ENCODE measurements at places on chromosomes 4 and X. TPM values are rescaled to one million over a fixed set of nuclear protein-coding genes. Genes with fewer than 3 reads are reported as not detected.
A peak's percentile ranks its signal among the peaks of the same experiment; 100 is the strongest.

DNA sequence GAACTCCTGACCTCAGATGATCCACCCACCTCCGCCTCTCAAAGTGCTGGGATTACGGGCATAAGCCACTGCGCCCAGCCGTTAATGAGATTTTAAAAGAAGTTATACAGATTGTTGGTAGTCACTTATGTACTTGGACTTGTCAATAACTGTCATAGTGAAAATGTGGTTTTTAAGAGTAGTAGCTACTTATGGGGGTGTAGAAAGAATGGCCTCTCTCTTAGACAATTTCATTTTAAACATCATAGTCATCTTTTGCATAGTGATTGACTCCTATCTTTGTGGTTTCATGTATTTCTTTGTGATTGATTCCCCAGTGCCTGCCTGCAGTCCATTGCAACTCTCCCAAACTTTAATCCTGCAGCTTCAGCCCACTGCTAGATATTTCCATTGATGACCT is 17.4 kb downstream of the FAM199X start:
- DNase-seq: no peak

DNA sequence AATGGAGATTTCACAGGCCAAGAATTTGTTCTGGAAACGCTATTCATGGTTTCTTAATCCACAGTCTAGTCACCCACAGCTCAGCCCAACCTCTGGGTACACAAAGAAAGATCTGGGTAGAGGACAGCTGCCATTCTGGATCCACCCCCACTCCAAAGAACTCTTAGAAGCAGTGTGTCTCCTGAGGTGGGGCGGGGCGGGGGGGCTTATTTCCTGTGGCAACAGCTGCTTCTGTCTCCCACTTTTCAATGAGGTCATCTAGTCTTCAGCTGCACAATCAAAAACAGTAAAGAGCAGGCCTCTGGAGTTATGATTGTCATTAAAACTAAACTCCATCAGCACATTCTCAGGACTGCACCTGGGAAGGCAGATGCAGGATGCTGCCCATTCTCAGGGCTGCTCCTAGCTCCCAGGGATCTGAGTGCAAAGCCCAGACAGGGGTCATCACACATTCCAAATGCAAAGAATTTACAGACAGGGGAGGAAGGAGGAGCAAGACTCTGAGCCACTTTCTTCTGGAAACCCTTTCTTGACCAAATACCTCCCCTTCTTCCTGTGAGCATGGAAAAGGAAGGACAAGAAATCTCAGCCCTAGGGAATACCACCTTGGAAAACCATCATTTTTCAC is 207.3 kb downstream of the HS6ST2 start:
- no peak for DNase-seq

- no peak for DNase-seq
Measured at GRCh38 chrX:46571423-46572339, 1.9 kb upstream of the CHST7 start.

GRCh38 chr4:25928379-25929297 is 14.6 kb downstream of the SMIM20 start:
- no peak for DNase-seq

- peak; percentile 64 for DNase-seq
Measured at GRCh38 chrX:103063191-103063845, 653 bp downstream of the BEX1 start.

GRCh38 chrX:71081330-71082123 is 13.4 kb upstream of the SNX12 start:
- DNase-seq: peak; percentile 74

DNA sequence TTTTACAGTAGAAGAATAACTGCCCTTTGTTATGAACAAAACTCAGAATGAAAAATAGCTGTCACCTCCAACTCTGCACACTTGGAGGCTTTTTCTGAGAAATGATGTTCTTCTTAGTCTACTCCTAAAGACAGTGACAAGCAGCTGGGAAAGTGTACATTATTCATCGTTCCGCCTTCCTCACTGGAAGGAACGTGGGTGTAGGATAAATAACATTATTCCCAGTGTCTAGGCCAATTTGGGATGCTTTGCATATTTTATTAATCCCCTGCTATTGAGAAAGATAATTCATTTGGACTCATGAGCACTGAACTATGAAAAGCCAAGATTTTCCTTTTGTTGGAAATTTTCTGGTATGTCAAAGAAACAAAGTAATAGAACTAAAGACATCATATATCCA is 87.8 kb downstream of the VCX2 start:
- no peak for DNase-seq

GRCh38 chrX:135434258-135435138 is 12.8 kb downstream of the SMIM10L2A start:
- no peak for DNase-seq

DNA sequence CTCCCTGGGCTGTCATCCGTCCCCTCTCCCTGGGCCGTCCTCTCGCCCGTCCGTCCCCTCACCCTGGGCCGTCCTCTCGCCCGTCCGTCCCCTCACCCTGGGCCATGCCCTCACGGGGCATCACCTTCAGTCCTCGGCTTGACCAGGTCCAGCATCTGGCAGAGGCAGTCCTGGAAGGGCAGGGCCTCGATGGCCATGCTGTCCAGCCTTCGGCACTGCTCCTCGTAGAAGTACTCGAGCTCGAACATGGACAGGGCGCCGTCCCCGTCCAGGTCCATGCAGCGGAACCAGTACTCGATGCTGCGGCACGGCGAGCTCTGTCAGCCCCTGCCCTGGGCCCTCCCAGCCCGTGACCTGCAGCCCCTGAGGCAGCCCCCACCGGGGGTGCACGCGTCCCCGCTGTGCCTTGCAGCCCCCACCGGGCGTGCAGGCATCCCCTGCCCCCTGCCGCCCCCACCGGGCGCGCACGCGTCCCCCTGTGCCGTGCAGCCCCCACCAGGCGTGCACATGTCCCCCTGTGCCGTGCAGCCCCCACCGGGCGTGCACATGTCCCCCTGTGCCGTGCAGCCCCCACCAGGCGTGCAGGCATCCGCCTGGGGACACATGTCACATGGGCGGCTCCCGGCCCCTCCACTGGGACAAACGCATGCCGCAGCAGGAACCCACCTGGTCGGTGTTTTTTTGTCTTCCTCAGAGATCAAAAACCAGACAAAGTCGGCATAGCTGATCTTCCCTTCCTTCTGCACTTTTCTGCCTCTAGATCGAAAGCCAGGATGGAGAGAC is 22.2 kb upstream of the GTPBP6 start:
- no peak for DNase-seq

ASMT gene
- not detected for total RNA-seq

PRDM5 gene
- 8.6 TPM for total RNA-seq

ETDA gene
- total RNA-seq: not detected

CCNI gene
- total RNA-seq: 112 TPM

ART3 gene
- total RNA-seq: not detected
